CD4-positive, alpha-beta T cell treated with Interleukin-4 for 1 hour (primary cell): ENCODE measurements at places on chromosomes 13 and 19.

- no peak for DNase-seq
Observed at GRCh38 chr13:100098445-100099116, 9.7 kb downstream of the PCCA start.

DNA sequence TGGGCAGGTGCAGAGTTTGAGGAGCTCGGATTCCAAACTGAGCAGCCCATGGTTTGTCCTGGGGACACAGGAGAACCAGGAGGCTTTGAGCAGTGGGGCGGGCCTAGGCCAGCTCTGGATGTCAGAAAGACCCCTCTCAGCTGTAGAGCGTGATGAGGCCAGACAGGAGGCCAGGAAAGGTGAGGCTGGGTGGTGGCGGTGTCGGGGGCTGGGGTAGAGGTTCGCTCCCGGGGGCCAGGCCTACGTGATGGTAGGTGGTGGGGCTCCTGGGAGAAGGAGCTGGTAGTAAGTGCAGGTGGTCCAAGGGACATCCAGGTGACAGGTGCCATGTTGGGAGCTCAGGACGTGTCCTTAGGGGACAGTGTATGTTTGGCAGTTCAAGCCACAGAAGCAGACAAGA is 13.5 kb upstream of the PTOV1 start:
- DNase-seq, result no peak

DNA sequence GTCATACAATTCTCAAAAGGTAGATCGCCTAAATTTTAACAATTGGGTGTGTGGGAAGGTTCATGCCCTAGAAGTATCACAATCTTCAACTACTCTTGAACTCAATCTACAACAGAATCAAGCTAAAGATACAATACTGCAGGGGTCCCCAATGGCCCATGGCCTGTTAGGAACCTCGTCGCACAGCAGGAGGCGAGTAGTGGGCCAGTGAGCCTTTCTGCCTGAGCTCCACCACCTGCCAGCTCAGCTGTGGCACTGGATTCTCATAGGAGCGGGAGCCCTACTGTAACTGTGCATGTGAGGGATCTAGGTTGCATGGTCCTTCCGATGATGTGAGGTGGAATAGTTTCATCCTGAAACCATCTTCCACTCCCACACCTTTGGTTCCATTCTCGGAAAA is 230.6 kb downstream of the KLF12 start:
- DNase-seq, result no peak

GRCh38 chr13:35502456-35502855 is 26.0 kb upstream of the MAB21L1 start:
- DNase-seq, result no peak

DNA sequence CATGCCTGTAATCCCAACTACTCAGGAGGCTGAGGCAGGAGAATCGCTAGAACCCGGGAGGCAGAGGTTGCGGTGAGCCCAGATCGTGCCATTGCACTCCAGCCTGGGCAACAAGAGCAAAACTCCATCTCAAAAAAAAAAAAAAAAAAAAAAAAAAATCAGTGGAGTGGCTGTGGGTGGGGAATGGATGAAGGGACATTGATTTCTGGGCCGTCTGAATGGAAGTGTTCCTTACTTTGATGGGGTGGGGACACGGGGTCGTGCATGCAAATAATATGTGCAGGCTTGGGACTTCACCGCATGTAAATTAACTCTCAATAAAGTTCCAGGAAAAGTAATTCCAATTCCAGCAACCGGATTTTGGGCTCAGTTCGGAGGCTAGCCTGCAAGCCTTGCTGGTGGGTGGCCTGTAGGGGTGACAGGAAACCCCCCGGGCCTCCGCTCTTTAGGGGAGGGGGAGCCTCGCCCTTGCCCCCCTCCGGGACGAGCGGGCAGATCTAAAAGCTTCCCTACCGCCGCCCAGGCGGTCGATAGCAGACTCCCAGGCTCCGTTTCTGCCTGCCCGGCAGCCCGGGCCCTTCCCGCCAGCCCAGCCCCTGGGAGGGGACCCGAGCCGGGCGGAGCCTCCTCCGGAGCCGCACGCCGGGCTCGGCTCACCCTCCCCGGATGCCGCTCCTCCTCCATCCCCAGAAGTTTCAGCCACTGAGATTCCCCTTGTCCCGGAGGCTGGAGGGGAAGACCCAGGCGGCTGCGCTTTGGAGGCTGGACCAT is 48.0 kb upstream of the ADGRE5 start:
- DNase-seq, result no peak

GRCh38 chr13:29937841-29938240 is 87.4 kb upstream of the UBL3 start:
- DNase-seq, result peak; percentile 28

DNA sequence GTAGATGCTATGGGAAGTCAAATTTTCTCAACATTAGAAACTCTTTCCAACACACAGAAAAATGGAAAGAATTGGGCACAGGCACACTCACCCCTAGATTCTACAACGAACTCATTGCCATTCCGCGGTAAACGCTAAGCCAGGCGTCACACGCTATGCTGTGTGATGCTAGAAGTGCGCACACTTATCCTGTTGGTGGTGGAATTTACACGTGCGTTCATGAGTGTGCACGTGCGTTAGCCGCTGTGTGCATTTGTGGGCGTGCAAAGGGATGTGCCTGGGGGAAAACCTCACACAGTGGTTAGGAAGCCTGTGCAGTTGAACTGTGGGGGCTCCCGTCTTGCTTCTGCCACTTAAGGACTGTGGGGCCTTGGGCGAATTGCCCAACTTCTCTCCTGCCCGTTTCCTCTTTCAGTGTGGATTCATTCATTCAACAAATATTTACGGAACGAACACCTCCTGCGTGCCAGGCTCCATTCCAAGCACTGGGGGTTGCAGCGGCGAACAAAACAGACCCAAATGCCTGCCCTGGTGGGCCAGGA is 7.7 kb downstream of the NFILZ start:
- DNase-seq, result no peak

- no peak for DNase-seq
Observed at GRCh38 chr13:67635754-67636153, 405.6 kb upstream of the PCDH9 start.

DNA sequence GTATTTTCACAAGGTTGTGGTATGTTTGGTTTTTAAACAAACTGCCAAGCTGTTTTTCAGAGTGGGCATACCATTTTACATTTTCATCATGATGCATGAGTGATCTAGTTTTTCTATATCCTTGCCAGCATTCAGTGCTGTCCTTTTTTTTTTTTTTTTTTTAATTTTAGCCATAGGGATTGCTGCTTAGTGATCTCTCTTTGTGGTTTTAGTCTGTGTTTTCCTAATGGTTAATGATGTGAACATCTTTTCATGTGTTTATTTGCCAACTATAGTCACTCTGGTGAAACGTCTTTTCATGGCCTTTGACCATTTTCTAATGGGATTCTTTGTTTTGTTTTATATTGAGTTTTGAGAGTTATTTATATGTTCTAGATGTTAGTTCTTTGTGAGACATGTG is 59.7 kb downstream of the SHISA2 start:
- DNase-seq, result no peak

DNA sequence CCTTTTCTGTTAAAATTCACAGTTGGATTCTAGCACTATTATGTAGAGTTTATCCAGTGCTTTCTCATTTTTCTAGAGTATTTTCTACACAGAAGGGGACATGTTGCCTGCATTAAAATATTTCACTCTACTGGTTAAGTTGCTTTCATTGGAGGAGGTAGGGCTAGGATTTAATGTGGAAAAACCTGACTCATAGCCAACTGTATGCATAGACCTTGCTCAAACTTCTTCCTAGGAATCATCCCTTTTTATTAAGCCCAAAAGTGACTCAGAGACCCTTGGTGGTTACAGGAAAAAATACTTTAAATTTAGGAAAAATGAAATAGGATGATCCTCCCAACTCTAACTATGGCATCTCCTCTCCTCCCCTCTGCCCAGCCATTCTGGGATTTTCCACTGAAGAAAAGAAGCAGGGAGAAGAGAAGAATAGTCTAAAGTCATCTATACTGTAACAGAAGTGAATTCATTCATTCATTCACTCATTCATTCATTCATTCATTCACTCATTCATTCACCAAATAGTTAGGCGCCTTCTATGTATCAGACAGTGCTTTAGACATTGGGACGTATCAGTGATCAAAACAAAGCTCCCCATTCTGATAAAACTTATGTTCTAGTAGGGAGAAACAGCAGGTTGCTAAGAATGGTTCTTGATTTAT is 109.0 kb upstream of the HTR2A start:
- DNase-seq, result no peak

DNA sequence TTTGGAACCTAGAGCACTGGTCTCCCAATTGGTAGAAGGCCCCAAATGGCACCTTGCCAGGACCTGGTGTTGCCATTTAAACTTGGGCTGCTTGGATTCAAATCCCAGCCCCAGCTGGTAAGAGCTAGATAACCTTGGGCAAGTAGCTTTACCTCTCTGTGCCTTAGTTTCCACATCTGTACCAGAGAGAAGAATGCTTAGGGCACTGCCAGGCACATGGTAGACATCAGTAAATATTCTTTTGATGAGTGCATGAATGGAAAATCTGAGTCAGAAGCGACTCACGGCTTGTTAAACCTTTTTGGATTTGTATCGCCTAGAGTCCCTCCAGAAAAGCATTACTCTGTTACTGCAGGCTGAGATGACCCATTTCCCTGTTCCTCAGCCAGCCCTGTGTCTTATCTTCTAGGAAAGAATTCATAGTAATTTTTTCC is 90.9 kb downstream of the SIPA1L3 start:
- DNase-seq, result no peak
